ENCODE measurements at places on chromosomes 5 and 9.

DNA sequence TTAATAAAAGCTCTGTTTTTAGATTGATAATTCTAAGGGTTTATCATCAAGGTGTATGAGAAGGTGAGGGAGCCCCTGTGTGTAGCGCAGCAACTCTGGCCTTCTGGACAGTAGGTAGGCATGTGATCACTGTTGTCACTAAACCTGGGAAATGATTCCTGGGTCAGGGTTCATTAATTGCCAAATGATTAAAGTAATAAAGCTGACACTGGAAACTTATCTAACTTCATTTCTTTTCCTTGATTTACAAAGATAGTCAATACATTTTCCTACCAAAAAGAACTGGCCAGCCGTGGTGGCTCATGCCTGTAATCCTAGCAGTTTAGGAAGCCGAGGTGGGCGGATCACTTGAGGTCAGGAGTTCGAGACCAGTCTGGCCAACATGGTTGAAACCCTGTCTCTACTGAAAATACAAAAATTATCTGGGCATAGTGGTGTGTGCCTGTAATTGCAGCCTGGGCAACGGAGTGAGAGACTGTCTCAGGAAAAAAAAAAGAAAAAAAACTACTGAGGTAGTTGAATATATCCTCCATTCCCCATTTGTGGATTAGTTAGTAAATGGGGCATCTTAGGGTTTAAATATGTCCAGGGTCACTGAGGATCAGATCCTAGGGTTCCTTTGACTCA lies 2.4 kb downstream of the EHMT1 start:
- no peak for DNase-seq

DNA sequence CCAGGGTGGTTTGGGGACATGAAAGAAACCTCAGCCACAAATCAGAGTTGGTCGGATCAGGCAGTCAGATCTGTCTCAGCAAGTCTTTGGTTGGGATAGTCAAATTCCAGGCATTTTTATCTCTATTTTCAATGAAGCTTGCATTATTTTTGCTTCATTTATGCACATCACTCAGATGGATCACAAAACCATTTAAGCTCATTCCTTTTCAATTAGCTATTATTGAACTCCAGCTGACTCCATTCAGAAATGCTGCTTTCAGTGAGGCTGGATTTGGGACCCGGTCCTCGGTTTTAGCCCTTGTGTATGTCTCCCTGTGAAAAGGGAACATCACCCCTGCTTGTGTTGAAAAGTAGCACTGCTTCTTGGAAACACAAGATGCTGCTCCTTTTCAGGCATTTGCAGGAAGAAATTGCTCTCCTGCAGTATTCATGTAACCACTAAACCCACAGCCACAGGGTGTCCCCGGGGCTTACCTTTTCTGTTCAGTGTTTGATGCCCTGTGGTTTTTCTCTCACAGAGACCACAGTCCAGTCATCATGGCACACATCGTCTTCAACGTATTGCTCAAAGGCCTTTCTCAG lies 232.9 kb downstream of the NFIB start:
- DNase-seq: no peak

DNA sequence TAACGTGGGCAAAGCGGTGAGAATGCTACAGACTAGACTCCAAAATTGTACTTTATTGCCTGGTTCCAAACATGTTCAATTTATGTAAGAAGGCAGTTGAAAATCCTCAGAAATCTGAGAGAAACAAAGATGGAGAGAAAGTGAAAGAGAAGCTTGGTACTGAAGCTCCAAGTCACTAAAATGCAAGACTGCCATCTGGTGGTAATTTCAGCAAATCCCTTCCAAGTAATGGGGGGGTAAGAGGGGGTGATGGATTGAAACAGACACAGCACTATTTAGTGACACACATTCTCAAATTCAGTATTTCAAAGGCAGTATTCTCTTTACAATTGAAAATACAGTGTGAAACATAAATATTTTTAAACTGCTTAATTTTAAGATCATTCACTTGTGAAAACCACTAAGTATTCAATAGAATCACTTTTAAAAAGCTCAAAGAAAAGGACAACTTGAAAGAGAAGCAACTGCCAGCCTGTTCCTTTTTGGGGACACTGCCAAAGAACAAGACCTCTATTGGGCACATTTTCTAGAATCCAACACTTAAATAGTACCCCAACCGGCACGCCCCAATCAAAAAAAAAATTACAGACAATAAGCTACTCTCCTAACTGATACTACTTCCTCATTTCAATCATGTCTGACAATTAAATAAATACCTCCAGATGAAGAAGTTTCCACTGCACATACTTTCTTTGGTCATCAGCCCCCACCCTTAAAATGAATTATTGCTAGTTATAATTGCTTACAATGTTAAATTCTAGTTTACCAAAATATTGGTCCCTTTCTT lies 131.5 kb downstream of the AGTPBP1 start:
- DNase-seq: no peak

DNA sequence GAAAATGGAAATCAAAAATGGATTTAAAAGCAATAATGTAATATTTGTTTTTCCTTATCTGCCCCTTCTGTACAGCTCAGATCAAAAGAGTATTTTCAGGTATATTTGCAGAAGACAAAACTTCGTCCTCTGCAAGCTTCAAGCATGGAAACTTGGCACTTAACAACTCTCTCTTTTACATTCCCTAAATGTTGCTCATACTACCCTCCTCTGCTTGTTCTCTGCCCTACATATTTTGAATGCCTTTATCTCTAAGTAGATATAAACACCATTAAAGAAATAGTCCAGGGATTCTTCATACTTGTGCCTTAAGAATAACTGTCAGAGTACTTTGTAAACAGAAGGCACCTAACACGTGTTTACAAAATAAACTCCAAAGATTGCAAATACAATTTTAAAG lies 19.2 kb upstream of the SMC2 start:
- no peak for DNase-seq

DNA sequence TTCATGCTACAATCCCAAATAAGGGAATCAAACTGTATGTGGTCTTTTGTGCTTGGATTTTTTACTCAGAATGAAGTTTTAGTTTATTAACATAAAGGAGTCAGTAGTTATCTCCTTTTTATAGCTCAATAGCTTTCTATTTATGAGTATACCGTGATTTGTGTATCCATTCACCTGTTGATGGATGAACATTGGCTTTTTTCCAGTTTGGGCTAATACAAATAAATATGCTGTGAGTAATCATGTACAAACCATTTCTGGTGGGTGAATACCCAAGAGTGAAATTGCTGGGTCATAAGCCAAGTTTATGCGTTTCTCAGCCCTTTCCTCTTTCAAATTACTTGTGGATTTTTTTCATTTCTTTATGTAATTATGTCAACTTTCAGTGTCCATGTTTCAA lies 395.3 kb downstream of the OSTF1 start:
- DNase-seq: no peak
